ENCODE measurements at places on chromosomes 1 and 21.
A peak's percentile ranks its signal among the peaks of the same experiment; 100 is the strongest.

DNA sequence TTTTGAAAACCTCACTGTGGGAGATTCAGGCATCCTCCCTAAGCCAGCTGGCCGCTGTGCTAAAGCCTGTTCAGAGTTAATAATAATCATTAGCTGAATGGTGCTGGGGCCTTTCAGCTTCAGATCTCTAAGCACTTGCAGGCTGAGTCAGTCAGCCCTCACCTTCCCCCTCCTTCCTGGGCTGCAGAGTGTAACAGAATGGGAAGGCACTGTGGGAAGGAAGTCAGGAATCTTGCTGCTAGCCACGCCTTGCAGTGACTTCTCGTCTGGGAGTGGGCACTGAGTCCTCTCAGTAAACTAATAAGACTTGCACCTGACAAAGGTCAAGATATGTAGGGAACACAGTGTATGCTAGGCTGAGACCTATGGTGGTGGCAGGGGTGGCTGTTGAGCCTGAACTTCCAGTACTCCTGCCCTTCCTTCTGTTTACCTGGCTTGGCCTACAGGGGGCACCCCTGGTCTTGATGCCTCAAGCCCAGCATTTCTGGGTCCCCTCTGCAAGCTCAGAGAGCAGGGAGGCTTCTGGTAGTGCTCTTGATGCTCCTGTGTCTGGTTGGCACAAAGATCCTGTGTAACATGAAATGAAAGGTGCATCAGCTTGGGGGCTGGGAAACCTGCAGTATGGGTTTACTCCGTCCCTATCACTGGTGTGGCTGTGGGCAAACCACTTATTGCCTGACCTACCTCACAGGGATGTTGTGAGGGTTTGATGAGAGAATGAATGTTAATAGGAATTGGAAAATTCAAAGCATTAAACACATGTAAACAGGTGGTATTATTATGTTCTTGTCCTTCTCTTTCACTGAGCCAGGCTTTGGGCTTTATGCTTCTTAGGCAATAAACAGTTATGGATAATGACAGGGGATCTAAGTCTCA is 6.0 kb downstream of the CYB561D1 start:
- DNase-seq: peak; percentile 90

GRCh38 chr1:27095576-27095975 is 59.3 kb downstream of the SLC9A1 start:
- no peak for DNase-seq

- DNase-seq: no peak
Observed at GRCh38 chr1:30083800-30084464, 639.5 kb downstream of the MATN1 start.

GRCh38 chr1:159945483-159946241 is at the start of gene IGSF9:
Gene IGSF9, minus strand, starts transcription at chr1:159945613. Its CDS starts 2,159 bp downstream, at chr1:159943454.
- DNase-seq: peak; percentile 96

- no peak for DNase-seq
Observed at GRCh38 chr1:204405988-204406387, 5.6 kb downstream of the PPP1R15B start.

GRCh38 chr1:212218065-212218464 is 67.1 kb upstream of the PPP2R5A start:
- no peak for DNase-seq

DNA sequence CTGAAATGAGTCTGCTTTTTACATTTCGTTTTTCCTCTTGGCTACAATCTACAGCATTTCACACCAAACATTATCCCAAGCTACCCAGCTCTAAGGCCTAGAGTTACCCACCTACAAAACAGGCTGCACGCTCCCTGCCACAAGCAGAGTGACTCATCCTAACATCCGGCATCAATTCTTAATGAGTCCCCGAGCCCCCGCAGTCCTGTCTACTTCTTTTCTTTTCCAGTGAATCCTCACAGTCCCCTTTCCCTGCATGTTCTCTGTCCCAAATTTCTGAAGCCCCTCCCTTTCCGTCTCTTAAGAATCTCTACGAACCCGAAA is 650 bp downstream of the PCNX2 start:
- no peak for DNase-seq

- no peak for DNase-seq
Observed at GRCh38 chr1:212975111-212975918, 25.0 kb downstream of the VASH2 start.

DNA sequence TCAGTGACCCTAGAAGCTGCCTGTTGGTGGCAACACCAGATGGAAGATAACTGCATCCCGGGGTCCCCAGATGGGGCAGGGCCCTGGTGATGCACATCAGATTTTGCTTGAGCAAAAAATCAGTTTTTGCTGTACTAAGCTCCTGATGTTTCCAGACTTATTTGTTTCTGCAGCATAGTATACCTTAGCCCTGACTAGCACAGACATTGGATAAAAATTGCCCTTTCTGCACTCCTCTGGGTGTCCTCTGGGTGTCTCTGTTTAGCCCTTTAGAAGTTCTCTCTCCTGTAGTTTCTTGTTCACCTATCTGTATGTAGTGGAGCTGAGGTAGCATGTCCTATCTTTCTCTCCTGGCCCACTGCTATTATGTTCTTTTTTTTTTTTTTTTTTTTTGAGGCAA is 30.3 kb upstream of the PLA2G2C start:
- DNase-seq: no peak

Measured in H1 (cell line).